ENCODE measurements at places on chromosomes 7 and 10.
A peak's percentile ranks its signal among the peaks of the same experiment; 100 is the strongest.

DNA sequence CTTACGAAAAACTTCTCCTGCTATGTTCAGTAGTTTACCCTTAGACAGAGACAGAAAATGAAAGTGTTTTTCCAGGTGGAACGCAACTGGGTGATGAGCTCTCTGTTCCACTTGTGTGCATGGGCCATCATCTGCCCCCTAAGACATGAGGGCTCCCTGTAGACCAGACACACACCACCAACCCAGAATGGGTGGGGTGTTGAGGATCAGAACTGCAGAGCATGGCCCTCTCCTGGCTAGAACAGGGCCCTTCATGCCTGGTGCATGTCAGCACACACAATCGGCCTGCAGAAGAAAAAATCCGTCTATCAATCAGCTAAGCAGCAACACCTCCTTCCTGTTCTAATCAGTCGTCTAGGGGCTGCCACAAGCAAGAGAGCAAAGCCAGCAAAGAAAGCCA is 186.2 kb upstream of the INHBA start:
- DNase-seq: no peak

GRCh38 chr10:93821051-93821772 is 63.5 kb downstream of the LGI1 start:
- peak; percentile 57 for DNase-seq

DNA sequence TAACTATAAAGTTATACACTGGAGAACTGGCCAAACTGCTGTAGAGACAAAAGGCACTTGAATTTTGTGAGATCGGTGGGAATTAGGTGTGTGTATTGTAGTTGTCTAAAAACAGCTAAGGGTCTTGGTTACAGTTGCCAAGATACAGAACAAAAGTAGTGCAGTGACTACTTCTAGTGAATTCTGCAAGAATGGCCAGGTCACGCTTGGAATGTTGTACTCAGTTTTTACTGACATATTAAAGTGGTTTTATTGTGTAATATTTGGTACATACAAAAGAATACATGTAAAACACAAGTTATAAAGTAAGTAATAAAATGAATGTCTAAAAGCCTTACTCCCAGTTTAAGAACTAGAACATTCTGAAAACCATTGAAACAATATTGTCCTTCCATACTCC is 42.4 kb downstream of the PRPF18 start:
- DNase-seq: peak; percentile 41

DNA sequence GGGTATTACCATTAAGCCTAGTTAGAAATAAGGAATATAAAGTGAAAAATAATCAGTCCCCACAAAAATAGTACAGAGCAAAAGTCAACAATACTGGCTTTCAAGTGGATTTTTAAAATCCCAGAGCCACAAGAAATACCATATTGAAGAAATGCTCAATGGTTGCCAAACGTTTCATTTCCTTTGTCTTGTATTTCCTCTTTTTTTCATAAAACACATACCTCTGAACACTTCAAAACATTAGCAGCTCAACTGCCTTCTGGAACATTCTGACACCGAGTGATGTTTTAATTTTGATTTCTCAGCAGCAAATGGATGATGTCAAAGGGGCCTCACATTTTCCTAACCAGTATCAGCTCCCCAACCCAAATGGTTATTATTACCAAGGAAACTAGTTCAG is 10.5 kb downstream of the NOD1 start:
- no peak for DNase-seq

DNA sequence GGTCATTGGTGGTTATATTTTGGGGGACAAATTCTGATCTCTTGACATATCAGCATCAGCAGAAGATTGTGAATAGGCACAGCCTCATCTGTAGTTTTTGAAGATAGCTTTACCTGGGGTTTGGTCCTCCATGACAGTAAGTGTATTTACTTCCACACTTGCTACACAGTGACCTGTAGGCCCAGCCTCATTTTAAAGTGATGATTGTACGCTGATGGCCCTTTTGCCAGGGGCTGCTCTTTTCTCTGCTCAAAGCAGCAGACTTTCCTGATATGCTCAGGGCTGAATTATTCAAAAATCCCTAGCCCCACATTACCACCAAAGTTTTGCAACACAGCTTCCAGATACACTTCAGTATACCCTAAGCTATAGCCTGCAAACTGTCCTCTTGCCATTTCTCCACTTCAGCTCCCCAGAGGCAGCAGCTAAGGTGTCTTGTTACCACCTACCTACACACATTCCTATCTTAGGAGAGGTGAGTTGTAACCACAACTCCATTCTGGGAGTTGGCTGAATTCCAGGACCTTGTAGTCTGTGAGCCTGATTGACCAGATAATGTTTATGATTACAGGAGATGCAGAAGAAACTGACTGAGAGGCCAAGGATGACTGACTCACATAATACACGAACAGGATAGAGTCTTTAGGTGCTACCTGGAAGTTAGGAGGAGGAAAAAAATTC is 6.0 kb downstream of the ASB4 start:
- no peak for DNase-seq

- peak; percentile 55 for DNase-seq
These were observed 149.6 kb downstream of the C10orf105 start for GRCh38 chr10:71569775-71570588.

DNA sequence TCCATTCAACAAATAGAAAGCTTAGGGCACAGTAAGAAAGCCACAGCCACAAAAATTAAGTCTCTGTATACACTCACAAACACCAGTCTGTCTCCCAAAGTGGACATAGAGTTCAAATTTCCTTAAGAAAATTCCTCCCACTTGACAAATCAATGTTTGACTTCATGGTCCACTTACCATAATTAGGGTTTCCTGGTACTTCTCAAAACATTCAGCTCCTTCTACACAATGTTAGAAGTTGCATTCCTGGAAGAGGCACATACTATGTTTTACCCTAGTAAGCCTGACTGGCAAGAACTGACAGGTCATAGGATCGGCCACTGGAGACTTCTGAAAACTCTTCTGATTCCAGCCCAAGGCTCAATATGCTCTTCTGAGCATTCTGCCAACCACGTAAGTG is 70.5 kb downstream of the CPXM2 start:
- DNase-seq: no peak

DNA sequence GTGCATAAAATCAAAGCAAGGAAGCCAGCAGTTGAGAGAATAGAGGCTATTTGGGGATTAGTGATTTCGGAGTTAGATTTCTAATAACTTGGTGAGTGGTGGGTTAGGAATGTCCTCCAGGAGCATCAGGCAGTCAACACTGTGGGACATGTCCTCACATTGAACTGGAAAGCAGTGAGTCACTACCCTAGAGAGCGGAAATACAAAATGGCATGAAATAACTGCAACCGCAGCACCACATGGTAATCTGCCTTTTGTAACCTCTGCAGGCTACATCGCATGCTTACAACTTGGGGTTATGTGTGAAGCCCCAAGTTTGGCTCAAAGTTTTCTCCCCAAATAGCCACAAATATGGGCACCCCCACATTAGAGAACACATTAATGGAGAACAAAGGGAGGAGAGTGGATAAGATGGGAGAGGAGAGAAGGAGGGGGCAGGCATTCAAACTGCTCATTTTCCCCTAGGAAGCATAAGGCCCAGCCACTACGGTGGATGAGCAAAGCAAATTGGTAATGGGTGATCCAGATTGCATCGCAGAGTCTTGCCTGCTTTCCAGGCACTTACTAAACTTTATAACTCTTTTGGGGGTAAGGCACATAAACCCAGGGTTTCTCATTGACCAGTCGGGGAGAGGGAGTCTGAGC is 22.0 kb upstream of the SLF2 start:
- peak; percentile 98 for DNase-seq

DNA sequence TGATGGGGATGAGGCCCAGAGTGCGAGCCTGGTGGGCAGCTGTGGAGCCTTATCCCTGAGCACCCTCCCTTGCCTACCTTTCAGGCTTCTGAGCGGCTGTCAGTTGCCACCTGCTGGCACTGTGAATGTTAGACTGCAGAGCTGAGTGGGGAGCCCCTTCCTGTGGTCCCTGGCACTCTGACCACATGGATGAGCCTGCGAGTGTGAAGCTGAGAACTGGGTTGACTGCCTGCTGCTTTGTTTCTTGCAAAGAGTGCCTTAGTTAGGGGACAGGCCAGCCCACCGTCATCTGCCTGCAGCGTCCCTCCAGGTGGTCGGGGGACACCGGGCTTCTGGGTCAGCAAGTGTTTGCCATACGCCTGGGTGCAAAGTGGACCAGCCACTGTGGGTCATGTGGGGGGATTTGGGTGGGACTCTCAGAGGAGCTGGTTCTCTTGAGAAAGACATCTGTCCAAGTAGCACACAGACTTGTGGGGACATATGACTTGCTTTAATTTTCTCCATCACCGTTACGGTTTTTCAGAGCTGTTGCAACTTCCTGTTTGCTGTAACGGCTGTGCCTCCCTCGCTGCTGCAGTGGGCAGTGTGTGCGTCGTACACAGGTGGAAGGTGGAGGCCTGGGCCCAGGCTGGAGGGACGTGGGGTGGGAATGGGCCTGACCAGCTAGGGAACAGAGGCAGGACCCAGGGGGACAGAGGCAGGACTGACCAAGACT is 13.7 kb downstream of the INPP5A start:
- DNase-seq: no peak

DNA sequence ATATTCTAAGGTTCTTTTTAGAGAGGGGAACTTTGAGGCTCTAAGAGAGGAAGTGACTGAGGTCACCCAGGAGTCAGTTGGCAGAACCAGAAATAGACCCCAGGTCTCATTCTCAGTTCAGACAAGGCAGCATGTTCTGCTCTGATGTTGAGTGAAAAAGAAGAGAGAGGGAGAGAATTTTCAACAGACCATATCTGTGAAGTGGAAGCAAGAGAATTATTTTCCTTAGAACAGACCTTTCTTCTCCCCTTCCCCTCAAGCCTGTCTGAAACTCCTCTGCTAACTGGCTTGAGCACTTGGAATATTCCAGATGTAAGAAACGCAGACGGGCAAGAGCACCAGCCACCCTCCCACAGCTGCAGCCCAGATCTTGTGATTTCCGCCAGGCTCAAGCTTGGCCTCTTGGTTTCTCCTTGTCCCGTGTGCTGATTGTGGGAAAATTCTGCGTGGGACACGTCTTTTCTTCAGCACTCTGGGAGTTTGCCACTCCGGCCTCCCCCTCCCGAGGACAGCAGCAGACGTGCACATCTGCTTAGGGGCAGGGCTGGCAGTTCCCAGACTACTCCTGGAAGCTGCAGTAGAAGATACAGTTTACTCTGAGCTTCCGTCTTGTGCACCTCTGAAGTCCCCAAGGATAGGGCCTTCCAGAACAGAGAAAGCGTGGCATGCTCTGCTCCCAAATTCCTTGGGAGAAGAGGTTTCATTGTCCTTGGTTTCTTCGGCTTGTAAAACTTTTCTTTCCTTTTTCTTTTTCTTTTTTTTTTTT is 22.7 kb upstream of the IKZF1 start:
- DNase-seq: no peak

- DNase-seq: no peak
These were observed 92.7 kb downstream of the SEMA3D start for GRCh38 chr7:85094046-85094725.
